ENCODE measurements at places on chromosomes 3 and 15. TPM values are rescaled to one million over a fixed set of nuclear protein-coding genes. Genes with fewer than 3 reads are reported as not detected.

KCNMB3 gene
- total RNA-seq, result 2.3 TPM

SLC9A9 gene
- total RNA-seq, result 1.2 TPM

GPR27 gene
- 14.7 TPM for total RNA-seq

NUDT16 gene
- 18.6 TPM for total RNA-seq

SUSD5 gene
- total RNA-seq, result 1.6 TPM

ISL2 gene
- 0.37 TPM for total RNA-seq

CCR1 gene
- total RNA-seq, result not detected

GOLGA8S gene
- 0.22 TPM for total RNA-seq

Measured in WTC11 (cell line).